ENCODE measurements at places on chromosomes 5 and 9.

DNA sequence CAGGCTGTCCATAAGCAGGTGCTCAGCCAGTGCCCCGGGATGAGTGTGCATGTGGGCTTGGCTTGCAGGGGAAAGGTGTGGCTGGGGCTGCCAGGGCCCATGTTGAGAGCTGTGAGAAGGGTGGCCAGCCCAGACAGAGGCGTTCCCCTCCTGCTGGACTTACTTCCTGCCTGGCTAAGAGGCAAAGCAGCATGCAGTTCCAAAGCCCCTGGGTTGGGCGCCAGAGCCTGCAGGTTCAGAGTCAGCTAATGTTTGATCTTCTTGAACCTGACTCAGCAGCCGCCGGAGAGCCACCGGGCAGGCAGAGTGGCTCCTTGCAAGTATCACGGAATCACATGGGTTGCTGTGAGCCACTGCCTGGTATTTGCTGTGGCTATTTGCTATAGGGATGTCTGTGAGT lies 168.4 kb upstream of the MAP1B start:
- peak; percentile 86 for DNase-seq

GRCh38 chr5:149665416-149666175 lies 64.5 kb upstream of the PPARGC1B start:
- DNase-seq, result no peak

GRCh38 chr5:127472700-127473099 lies 44.7 kb upstream of the PRRC1 start:
- no peak for DNase-seq

DNA sequence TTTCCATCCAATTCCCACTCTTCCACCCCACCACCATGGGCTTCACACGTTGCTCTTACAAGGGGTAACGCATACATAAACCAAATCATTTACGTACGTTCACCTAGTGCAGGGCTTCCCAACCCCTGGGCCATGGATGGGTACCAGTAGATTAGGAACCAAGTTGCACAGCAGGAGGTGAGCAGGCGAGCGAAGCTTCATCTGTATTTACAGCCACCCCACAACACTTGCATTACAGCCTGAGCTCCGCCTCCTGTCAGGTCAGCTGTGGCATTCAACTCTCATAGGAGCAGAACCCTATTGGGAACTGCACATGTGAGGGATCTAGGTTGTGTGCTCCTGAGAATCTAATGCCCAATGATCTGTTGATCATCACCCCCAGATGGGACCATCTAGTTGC lies 82.3 kb downstream of the CEMIP2 start:
- DNase-seq, result no peak

- DNase-seq, result no peak
These were observed 79.0 kb downstream of the ZNF462 start for GRCh38 chr9:106941916-106942315.

All from NCI-H774 (cell line).